NCI-H2081 treated with DMSO at 0.1 percent for 48 hours (cell line): ENCODE measurements at places on chromosomes 4 and X.

GRCh38 chr4:94412658-94413038 lies 39.1 kb upstream of the PDLIM5 start:
- DNase-seq: no peak

DNA sequence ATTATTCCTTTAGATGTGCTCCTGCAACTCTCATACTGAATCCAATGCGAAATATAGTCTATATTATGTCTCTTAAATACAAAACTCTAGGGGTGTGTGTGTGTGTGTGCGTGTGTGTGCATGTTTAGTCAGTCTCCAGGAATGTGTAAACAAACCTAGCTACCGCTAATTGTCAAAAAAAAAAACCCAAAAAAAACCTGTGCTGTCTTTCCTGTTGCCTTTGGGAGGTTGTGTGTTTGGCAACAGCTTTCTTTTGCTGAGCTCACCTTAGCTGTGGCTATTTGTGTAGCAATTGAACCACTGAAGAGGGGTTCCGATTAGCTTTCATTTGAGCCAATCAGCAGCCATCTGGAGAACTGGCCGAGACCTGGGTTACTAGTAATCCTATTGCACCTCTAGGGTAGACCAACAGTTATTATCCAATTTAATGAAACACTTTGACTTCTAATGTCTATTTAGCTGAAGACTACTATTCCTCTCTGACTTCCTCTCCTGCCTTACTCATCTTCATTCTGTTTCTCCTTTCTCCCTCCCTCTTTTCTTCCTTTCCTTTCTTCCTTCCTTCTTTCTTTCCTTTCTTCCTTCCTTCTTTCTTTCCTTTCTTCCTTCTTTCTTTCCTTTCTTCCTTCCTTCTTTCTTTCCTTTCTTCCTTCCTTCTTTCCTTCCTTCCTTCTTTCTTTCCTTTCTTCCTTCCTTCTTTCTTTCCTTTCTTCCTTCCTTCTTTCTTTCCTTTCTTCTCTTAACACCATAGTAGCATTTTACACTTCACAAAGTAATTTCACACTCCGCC lies 471.1 kb downstream of the GBA3 start:
- no peak for DNase-seq

GRCh38 chr4:125091-125771 lies 930 bp downstream of the ZNF718 start:
- no peak for DNase-seq

GRCh38 chr4:80454040-80454439 lies 118.5 kb downstream of the CFAP299 start:
- no peak for DNase-seq

DNA sequence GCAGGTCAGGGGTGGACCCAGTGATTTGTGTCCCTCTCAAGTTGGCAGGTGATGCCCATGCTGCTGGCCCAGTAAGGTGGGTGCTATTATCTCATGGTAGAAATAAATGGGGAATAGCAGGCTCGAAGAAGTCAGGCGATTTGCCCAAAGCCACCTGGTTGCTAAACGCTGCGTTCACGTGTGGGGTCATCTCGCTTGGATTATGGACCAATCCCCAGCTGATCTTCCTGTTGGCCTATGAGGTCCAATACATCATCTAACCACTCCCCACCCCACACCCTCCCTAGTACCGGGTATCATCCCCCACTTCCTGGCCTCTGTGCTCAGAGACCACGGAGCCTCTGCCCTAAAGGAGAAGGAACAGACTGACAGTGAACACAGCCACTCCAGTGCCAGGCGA lies 18.3 kb upstream of the MSX1 start:
- DNase-seq: no peak

- DNase-seq: peak; percentile 54
These were observed 274.9 kb upstream of the GK2 start for GRCh38 chr4:79682801-79683530.

DNA sequence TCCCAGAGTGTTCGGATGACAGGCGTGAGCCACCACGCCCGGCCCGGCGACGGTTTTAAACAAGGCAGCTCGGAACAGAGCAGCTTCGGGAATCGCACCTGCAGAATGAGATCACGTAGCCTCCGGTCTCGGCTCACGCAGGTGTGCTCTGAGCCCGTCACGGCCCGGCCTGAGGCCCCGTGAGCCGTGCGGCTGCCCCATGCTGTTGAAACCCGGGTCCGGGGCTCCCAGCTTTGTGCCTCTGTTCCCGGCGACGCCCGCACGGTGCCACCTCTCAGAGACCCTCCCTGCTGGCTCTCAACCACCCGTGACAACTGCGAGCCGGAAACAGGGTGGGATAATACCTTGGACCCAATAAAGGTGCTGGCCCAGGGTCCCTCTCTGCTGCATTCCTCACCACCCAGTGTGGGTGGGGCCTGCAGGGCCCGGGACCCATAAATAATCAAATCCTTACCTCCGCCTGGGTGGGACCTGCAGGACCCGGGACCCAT lies 13.4 kb upstream of the PLCXD1 start:
- DNase-seq: no peak

DNA sequence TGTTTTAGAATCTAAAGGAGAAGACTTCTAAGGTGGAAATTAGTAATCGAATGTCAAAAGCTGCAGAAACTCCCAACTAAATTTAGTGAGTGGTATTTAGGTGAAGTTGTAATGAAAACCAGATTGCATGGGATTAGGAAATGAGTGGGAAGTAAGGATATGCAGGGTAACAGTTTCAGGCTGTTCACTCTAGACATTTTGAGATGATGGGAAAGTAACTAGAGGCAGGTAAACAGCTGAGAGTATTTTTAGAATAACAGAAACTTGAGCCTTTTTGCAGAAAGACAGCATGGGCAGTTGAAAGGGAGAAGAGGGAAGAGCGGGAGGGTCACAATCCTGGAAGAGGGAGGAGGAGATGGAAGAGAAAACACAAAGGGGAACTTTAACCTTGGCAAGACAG lies 12.7 kb downstream of the SPRY1 start:
- DNase-seq: no peak
